ENCODE measurements at places on chromosomes 4 and X.
A peak's percentile ranks its signal among the peaks of the same experiment; 100 is the strongest.

DNA sequence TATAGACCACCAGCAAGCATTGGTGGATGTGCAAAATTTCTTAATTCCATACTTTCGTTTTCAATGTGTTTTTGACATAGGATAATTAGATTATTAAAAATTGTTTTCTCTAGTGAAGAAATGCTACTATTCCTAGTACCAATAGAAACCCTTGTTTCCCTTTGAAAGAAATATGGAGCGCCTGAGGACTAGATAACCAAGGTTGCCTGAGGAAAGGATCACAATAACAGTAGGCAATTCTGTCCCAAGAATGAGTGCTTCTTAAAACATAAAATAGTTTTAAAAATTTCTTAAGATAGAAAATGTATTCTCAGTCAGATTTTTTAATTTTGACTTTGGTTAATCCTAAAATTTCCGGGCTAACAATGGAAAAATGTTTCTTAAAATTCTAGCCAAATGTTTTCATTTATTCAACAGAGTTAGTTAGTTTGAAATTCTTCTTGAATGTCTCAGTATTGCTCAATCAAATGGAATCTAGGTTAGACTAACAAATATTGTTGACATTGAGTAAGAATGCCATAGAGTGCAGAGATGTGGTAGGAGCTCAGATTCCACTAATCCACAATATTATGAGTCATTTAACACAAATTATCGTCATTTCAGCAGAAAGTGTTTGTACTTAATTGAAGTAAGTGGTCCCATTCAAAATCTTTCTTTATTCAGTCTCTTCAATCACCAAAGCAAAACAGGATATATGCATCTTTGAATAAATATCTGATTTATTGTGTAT is 666.0 kb downstream of the GRID2 start:
- no peak for DNase-seq

GRCh38 chr4:69836287-69836686 is 23.7 kb downstream of the SULT1E1 start:
- DNase-seq: no peak

- DNase-seq: no peak
Measured at GRCh38 chr4:24252121-24252520, 332.2 kb downstream of the DHX15 start.

DNA sequence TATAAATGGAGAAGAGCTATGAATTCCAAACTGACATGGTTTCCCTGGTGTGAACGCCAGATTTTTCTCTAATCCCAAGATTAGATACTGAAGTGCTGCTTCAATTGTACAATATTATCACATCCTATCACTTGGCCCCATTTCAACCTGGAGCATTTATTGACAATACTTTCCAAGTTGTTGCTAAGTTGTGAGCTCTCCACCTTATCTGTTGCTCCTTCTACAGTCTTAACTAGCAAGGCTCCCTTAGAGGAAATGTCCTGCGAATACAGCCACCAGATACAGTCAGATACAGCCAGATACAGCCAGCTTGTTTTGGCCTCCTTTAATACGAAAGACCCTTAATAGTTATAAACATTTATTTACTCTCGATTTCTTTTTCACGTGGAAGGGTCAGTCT is 466.3 kb upstream of the FAM241A start:
- DNase-seq: no peak

GRCh38 chr4:79358438-79358837 is 32.6 kb upstream of the NAA11 start:
- no peak for DNase-seq

GRCh38 chr4:181150191-181150590 is 1093.0 kb upstream of the TENM3 start:
- no peak for DNase-seq

- DNase-seq: no peak
Measured at GRCh38 chr4:99447079-99447478, 11.9 kb upstream of the ADH7 start.

DNA sequence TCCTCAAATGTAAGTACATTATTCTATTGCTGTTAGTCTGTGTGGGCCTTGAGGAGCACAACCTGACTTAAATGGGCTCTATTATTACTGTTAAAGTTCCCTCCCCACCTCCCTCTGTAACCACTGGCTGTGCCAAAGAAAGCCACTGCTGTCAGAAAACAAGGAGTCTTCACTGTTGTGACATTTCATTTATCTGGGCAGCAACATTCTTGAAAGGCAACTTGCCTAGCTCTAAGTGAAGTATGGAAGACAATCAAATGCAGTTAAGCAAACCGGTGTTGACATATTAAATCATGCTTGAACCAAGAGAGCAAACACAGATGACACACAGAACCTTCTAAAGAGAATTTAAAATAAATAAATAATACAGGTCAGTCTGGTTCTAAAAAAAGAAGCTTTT is 81.0 kb downstream of the EPHA5 start:
- DNase-seq: no peak

- no peak for DNase-seq
Measured at GRCh38 chr4:10738826-10739489, 54.4 kb upstream of the CLNK start.

DNA sequence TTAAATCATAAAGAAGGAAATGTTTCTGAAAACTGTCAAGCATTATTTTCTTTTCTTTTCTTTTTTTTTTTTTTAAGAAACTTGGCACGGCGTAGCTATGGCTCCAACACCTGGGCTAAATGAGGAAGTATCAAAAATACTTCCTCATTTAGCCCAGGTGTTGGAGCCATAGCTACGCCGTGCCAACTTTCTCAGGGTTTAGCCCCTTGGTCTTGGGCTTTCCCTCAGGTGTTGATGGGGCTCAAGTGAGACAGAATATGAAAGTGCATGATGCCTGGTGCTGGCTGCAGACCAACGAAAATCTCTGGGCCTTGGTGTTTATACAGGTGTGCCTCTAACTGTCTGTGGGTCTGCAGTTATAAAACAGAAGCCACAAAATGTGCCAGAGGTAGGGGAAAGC is 132.7 kb downstream of the ARHGAP24 start:
- DNase-seq: peak; percentile 2

GRCh38 chr4:158543191-158543590 is 21.5 kb downstream of the RXFP1 start:
- no peak for DNase-seq

- DNase-seq: no peak
Measured at GRCh38 chr4:24210332-24210902, 320.6 kb upstream of the PPARGC1A start.

DNA sequence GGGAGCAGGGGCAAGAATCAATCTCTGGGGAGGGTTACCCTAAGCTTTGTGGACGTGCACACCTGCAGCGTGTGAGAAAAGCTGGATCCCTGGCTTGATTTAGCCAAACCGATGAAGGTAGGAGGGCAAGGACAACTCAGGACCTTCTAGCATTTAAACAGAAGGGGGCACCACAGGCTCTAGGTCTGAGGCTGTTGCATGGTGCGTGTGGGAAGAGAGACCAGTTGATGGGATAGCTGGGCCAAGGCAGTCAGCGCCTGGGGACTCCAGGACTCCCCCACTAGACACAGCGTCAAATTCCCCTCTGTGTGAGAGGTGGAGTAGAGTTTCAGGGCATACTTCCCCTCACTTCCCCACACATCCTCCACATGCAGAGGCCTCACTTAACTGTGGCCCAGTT is 4.3 kb downstream of the GABRQ start:
- no peak for DNase-seq

DNA sequence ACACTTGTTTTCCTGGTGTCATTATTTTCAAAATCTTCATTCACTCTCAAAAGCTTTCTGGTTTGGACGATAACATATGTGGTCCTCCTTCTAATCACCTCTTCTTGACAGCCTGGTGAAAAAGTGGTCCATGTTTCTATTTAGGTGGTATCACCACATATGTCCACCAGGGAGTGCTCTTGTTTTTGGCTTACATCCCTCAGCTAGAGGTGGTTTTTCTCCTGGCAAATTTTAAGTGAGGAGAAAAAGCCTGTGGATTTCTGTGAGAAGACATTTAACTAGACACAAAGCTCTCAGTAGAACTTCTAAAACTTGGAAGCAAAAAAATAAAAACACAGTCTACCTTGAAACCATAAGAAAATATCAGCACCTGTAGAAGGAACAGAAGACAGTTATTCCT is 58.0 kb upstream of the FRMPD4 start:
- no peak for DNase-seq

GRCh38 chr4:107066621-107067020 is 30.5 kb upstream of the DKK2 start:
- DNase-seq: no peak

GRCh38 chr4:30912098-30912714 is 192.0 kb downstream of the PCDH7 start:
- DNase-seq: no peak

DNA sequence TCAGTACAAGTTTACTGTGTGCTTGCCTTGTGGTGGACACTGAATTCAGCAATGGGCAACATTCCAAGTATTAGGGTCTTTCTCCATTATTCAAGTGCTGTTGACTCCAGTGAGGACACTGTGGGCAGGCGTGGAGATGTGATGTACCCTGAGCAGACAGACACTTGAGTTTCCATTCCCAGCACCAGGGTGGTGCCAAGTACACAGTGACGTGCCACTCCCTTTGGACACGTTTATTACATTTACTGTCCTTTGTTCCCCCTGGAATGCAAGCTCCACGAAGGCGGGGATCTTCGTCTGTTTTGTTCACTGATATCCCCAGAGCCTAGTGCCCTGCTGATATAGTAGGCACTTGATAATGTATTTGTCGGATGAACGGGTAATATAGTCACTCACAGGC is 130.6 kb upstream of the STX18 start:
- no peak for DNase-seq

DNA sequence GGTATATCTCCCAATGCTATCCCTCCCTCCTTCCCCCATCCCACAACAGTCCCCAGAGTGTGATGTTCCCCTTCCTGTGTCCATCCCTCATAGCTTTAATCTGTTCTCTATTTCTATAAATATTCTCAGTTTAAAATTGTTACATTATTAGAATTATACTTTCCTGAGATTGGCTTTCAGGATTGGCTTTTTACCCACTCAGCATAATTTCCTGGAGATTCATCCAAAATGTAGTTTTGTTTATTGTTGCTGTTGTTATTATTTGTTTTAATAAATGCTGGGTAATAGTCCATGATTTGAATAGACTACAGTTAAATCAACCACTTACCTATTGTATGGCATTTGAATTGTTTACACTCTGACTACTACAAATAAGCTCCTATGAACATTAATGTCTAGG is 936.4 kb downstream of the FAT4 start:
- no peak for DNase-seq

Measured in DMS79 (cell line).